ENCODE measurements at places on chromosomes 5 and 9.

- DNase-seq = no peak
Measured at GRCh38 chr5:114362197-114362976, 517 bp downstream of the KCNN2 start.

DNA sequence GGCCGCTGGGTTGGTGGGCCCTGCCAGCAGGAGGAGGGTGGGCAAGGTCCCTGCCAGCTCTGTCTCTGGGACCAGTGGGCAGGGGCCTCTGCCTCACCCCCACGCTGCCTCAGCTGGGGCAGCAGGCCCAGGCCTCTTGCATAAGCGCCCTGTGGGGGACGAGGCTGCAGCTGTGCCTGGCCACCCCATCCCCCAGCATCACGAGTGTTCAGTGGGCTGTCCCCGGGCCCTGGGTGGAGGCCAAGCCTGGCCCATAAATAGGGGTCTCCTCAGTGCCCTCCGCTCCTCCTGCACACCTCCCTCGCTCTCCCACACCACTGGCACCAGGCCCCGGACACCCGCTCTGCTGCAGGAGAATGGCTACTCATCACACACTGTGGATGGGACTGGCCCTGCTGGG lies at the start of gene PTGDS:
Gene PTGDS, plus strand, starts transcription at position 282 of the 400 bp plus-strand sequence. Its CDS starts 75 bp downstream, at position 357.
- DNase-seq = no peak

- no peak for DNase-seq
Measured at GRCh38 chr9:79615038-79615437, 43.3 kb downstream of the TLE4 start.

- no peak for DNase-seq
Measured at GRCh38 chr9:138028596-138028995, 151.0 kb downstream of the CACNA1B start.

DNA sequence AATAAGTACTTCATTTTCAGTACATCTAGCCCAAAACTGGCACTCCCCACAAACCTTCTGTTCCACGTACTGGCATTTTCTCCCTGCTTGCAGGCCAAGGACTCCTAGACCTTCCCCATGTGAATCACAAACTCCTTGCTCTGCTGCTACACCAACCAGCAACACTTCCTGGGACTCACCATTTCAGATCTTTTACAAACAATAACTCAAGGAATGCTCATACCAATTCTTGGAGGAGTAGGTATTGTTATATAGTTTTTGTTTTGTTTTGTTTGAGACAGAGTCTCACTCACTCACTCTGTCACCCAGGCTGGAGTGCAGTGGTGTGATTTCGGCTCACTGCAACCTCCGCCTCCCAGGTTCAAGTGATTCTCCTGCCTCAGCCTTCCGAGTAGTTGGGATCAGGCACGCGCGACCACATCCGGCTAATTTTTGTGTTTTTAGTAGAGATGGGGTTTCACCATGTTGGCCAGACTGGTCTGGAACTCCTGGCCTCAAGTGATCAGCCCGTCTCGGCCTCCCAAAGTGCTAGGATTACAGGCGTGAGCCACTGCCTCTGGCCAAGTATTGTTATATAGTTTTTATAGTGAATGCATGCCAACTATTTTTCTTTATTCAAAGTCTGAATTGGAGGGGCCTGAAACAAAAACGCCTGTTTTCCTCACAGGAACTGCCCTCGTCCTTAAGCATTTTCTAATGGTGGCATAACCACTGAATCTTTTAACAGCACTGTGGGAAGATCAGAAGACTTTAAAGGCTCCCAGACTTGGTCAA lies 210.8 kb downstream of the TSSK1B start:
- DNase-seq = no peak

DNA sequence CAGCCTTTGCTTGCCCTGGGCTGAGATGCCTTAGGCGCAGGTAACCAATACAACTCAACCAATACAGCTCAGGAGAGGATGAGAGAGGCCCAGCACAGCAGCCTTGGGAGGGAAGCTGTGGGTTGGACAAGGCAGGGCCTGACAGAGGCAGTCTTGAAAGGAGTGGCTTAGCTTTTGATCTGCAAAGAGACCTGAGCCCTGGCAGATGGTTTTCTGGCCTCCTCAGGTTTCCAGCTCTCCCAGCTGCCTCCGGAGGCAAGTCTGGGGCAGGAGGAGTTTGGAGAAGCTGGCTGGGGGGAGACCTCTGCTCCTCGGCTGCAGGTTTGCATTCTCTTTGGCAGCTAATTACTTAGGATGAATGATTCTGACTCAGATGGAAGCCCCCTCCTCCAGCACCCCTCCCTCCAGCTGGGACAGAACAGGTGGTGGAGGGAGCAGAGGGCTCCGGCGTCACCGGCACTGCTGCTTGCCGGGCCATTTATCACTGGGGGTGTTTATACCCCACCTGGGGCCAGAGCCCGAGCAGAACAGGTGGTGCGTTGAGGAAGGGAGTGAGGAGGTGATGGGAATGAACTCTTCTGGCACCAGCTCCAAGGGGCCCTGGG lies 50.8 kb downstream of the TSPAN17 start:
- no peak for DNase-seq

DNA sequence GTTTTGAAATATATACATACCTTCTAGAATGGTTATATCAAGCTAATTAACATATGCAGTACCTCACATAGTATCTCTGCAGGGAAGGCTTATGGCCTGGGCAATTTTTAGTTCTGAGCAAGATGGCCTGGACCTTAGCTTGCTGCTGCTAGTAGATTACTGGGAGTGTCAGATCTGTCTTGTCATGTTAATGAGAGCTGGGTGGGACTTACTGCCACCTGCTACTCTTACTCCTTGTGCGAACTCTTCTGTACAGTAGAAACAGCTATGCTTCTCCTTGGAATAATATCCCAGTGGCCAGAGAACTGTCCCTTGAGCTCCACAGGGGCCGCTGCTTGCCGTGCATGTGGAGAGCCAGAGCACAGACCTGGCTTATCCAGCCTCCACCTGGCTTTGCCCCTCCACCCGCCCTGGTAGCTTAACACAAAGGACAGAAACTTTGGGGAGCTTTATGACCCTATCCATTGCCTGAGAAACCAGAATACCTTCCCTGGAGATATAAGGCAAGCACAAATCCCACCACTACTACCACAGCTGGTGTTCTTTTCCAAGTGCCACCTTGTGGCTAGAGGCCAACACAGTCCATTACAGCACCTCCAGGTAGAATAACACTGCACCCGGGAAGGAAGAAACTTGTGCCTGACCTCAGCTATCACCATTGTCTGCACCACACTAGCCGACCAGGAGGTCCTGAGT lies 74.4 kb upstream of the RUSC2 start:
- no peak for DNase-seq

GRCh38 chr5:150214289-150214688 lies 24.4 kb downstream of the SLC6A7 start:
- DNase-seq = no peak

DNA sequence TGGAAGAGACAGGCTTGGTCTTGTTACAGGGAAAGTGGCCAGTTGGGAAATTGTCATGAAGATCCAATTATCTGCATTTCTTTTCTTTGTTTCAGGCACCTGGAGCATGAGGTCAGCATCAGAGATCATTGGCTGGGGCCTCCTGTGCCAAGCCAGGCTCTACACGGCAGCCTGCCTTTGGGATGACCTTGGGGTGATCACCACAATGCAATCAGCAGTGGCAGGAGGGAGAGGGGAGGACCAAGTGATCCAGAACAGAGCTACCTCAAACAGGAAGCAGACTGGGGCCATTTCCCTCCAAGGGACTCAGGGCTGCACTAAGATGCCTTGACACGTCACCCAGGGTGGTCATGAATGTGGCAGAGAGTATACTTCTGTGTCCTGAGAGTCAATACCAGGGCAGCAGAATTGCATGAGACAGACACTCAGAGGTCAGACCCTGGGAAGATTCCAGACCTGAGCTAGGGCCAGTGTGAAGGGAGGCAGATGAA lies 8.9 kb downstream of the SMIM23 start:
- no peak for DNase-seq

DNA sequence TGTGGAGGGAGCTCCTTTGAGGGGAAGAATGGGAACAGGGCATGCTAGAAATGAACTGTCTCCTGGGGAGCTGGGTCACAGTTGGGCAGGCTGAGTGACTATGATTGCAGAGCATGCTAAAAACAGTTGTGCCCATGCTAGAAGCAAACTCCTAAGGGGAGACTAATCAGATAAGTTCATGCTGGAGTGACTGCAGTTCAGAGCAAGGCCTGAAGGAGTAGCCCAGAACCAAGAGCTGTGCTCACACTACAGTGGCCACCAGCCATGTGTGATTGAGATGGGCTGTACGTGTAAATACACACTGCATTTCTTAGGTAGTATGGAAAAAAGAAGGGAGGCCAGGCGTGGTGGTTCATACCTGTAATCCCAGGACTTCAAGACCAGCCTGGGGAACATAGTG lies 10.3 kb upstream of the AK1 start:
- DNase-seq = no peak

GRCh38 chr5:113682497-113683136 lies 169.1 kb downstream of the YTHDC2 start:
- no peak for DNase-seq

DNA sequence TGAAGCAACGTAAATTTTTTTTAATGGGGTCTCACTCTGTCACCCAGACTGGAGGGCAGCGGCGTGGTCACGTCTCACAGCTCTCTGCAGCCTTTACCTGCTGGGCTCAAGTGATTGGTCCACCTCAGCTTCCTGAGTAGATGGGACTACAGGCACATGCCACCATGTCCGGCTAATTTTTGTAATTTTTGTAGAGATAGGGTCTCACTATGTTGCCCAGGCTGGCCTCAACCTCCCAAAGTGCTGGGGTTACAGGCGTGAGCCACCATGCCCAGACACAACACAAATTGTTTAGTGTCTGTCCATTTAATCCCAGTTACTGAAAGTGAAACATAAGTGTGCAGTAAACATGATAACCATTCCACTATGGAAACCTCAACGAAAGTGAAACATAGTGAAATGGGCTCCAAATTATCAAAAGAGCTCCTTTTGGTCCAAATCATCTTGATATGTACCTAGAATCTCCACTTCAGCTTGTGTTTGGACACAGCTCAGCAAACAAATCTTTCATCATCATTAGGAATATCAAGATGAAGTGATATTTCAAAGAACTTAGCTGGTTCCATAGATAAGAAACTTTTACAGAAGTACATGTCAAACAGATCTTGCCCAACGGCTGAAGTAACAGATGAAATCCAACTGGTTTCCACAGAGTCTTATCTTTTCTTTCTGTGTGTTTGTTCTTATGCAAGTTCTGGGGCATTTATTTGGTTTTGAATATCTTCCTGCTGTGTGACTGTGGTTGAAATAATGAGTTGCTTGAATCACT lies 41.2 kb upstream of the PLPP1 start:
- DNase-seq = no peak

DNA sequence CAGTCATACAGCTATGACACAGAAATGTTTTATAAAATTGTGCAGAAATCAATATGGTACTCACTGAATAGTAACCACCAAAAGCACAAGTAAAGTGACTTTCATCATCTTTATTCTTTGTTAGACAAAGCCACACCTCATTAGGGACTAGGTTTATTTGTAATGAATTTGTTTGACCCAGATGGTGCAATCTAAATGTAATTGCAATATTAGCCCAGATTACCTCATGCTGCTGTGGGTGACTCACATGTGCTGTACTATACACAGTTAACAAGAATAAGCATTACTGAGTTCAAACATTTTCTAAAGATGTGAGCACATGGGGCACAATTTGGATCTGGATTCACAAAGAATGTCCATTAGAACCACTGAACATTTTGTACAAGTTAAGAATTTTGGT lies 759.3 kb upstream of the TYRP1 start:
- no peak for DNase-seq

GRCh38 chr5:142678529-142678928 lies 7.4 kb downstream of the FGF1 start:
- no peak for DNase-seq

GRCh38 chr5:170046241-170046640 lies 59.5 kb upstream of the FOXI1 start:
- no peak for DNase-seq

DNA sequence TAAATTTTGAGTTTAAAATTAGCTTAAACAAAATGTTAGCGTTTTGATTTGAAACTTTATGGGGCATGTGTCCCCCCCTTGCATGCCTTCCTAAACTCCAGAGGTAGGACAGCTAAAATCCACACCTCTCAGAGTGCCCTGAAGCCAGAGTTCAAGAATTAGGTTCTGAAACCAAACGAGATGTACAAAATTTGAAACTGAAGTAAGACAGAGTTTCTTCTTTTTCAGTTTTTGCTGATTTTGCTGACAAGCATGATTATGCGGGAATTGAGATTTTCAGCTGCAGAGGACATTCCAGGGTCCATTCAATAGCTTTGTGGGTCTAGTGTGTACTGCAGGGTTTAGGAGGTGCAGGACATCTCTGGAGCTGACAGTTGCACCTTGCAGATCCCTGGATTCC lies 17.1 kb upstream of the LOX start:
- no peak for DNase-seq

DNA sequence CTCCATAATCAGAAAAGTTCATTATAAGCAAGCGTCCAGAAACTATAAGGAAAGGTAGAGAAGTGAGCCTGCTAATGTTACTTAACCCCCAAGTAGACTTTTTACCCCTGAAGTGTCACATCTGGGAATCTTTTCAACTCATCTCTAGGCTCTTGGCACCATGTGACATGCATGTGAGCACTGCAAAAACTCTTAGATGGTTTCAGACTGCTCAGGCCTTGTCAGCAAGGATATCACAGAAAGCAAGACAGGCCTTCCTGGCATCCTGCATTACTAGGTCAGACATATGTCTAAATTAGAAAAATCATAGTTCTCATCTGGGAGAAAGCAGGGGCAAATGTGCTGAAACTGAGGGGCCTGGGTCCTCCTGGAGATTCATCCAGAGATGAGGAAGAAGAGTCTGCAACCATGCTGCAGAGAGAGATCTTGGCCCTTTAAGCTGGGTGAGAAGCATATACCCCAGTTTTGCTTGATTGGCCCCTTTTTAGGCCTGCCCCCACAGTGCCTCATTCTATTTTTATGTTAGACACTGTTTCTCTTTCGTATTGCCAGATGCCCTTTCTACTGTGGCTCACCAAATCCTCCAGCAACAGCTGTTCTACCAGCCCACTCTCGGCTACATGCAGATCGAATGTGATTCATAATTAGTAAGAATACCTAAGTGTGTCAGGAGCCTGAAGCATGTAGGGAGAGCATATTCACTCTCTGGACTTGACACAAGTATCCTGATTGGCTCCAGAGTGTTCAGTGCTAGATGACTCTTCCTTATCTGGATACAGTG lies 19.0 kb downstream of the TMEM8B start:
- peak; percentile 36 for DNase-seq
